ENCODE measurements at places on chromosomes 7 and 10. TPM values are rescaled to one million over a fixed set of nuclear protein-coding genes. Genes with fewer than 3 reads are reported as not detected.

GRCh38 chr10:103396789-103397087 is 312 bp downstream of the PDCD11 start:
- DNase-seq: no peak

- no peak for DNase-seq
These were observed 113.0 kb downstream of the ADAM22 start for GRCh38 chr7:88046839-88047573.

DNA sequence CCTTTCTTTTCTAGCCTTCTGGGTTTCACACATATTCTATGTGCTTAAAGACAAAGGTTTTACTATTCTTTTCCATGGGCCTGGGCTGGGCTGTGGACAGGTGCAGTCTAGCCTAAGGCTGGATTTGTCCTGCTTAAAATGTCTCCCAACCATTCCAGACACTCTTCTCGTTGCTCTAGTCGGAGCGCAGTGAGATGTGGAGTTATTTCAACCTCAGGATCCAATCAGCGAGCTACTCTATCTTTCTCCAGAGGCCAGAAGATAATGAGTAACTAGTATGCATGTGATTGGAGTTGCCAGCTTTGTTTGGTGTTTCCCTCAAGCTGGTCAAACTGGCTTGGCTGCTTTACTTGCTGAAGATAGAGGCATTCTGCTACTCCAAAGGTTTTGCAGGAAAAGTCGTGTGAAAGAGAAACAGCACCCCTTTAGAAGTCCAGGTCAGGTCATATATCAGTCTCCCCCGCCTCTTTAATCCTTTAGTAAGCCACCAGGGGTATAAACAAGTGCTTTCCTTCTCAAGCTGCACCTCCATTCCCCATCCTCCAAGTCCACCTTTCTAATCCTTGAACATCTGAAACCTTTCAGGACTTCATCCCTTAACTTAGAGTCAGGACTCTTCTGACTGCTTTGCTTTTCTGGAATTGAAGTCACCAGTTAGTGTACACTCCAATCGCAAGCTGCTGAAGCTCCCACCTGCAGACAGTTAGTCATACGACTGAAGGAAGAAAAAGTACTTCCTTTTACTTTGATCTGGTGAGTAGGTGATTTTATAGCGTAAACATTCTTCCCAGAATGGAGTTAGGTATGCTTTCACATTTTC is 78.8 kb downstream of the DNMBP start:
- DNase-seq: peak; percentile 84

GJD4 gene
- total RNA-seq: not detected

GRCh38 chr7:151060416-151061212 is 1.2 kb downstream of the SLC4A2 start:
- peak; percentile 91 for DNase-seq

CDHR1 gene
- not detected for total RNA-seq

TRIM4 gene
- total RNA-seq: 19.3 TPM

DNA sequence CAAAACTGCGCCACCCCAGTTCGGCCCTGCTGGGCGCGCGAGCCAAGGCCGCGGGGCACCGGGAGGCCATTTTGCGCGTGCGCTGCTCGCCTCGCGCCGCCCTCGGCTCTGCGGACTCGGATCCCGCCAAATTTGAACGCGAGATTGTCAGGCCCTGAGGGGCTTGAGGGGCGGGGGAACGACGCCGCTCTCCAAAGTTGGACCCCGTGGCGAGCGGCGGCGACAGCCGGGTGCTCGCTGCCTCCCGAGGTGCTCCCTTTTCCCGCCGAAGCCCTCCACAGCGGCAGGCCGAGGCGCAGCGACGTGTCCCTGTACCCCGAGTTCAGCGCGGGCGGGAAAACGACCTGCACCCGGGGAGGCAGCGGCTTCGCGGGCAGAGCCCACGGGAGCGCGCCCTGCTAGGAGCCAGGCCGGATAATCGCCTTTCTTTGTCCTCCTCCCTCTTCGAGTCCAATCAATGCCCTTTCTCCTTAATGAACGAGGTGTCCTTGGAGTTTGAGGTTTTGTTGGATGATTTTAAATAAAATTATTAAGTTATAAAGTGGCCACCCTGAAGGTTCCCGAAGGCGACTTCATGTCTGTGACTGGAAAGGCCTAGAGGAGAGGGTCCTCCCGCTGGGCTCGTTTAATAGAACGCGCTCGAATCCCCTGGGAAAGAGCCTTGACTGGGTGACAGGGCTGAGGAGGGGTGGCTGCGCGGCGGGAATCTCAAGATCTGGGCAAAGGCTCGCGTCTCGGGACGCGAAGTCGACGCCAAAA is 10.7 kb upstream of the SPAG6 start:
- no peak for DNase-seq

NXPH1 gene
- total RNA-seq: 0.14 TPM

GRCh38 chr7:116030651-116031276 is at the start of gene TFEC:
TSS of gene TFEC (minus strand) at chr7:116030763. CDS start at chr7:115984441, 46,322 bp downstream.
- no peak for DNase-seq

ZC3HAV1L gene
- 14.2 TPM for total RNA-seq

Measured in Caki2 (cell line).